ENCODE measurements at places on chromosomes 13 and 19. TPM values are rescaled to one million over a fixed set of nuclear protein-coding genes. Genes with fewer than 3 reads are reported as not detected.

The ZNF568 gene
- 14.1 TPM for total RNA-seq

The CAPNS1 gene
- 196 TPM for total RNA-seq

The RAB3A gene
- 6.0 TPM for total RNA-seq

DNA sequence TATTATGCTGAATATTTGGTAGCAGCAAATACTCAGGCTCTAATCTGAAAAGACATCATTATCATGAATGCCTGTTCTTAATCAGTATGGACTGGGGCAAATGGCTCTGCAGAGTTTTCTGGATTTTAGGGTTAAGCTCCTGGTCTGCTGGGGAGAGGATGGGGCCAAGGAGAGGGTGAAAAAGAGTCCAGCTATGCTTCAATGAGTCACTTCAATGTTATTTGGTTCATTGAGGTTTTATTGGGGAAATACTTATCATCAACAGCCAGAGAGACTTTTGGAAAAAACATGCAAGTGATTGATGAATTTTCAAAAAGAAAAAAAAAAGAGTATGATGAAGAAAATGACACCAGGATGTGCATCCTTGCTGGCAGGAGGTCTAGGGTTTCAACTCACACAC is 278.3 kb downstream of the UQCRFS1 start:
- DNase-seq = no peak

- no peak for DNase-seq
Observed at GRCh38 chr13:110106726-110107125, 200.2 kb downstream of the COL4A1 start.

DNA sequence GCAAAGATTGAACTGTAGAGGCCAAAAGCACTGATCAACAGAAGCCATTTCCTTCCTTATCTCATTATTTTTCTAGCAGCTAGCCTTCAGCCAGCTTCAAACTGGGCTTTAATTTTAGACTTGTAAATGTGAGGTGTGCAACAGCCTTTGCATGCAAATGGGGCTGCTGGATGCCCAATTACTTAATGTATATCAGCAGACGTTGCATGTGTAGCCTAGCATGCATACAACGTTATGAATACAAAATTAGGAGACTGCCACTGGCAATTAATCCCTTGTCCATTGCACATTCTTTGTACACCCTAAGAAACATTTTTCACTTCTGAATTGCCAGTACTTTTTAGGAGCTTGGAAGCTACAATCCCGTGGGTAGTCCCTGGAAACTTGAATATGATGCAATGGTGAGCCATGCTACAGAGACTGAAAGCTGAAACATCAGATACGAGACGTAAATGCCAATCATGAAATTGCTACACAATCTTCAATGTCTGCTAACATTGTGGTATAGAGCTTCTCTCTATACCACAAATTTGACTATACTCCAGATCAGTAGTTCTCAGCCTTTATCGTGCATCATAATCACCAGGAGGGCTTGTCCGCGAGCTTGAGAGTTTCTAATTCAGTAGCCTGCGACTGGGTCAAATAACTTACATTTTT is 20.2 kb downstream of the EPSTI1 start:
- no peak for DNase-seq

GRCh38 chr19:47070756-47071155 is 22.3 kb upstream of the TMEM160 start:
- DNase-seq = no peak

DNA sequence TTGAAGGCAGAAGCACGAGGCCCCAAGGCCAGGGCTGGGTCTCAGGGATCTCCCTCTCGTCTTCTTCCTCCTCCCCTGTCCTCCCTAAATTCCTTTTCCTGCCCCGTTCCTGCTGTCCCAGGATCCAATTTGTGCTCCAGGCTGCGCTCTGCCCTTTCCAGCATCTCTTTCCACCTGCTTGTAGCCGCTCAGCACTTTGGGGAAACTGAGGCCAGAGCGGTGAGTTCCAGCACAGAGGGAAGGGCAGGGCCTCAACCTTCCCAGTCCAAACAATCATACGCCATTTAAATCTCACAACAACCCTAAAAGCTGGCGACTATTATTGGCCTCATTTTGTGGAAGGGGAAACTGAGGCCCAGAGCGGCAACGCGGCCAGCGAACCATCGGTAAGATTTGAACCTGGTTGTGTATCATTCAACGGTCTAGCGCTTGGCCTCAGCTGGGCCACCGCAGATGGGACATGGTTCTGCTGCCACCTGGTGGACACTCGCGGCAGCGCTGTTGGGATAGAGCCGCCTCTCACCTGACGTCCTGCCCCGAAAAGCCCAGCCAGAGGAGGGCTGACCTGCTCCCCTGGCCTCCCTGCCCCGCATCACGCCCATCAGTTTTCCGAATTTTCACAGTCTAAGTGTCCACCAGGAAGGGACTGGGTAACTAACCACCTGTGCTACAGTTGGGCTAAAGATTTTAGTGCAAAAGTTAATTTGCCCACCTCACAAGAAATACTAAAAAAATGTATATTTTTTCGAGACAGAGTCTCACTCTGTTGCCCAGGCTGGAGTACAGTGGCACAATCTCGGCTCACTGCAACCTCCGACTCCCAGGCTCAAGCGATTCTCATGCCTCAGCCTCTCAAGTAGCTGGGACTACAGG is 4.2 kb upstream of the RPL18A start:
- DNase-seq = peak; percentile 76

- DNase-seq = no peak
Observed at GRCh38 chr19:18202778-18203407, 949 bp downstream of the RAB3A start.

DNA sequence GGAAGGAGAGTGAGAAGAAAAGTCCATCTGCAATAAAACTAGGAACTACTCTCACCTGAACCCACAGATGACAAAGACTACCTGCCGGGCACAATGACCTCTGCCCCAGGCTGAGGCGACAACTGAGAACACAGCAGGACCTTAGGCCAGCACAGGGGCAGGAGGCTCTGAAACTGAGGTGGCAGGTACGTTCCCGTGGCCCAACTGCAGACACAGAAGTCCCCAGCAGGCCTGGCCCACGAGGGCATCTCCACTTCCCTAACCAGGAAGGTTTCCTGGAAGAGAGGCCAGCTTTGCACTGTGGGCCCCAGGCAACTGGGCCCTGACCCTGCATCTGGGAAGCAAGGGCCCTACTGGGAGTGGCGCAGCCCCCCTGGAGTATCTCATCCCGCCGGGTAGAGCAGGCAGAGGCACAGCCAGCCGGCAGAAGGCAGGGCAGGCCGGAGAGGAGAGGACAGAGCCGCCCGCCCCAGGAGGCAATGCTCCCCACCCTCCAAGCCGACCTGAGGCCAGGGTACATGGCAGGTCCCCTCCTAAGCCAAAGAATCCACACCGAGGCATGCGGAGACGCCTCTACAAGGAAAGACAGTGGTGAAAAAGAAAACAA is 32.7 kb downstream of the STK24 start:
- DNase-seq = no peak
